AG04449 (cell line): ENCODE measurements at places on chromosomes 16 and 17.

DNA sequence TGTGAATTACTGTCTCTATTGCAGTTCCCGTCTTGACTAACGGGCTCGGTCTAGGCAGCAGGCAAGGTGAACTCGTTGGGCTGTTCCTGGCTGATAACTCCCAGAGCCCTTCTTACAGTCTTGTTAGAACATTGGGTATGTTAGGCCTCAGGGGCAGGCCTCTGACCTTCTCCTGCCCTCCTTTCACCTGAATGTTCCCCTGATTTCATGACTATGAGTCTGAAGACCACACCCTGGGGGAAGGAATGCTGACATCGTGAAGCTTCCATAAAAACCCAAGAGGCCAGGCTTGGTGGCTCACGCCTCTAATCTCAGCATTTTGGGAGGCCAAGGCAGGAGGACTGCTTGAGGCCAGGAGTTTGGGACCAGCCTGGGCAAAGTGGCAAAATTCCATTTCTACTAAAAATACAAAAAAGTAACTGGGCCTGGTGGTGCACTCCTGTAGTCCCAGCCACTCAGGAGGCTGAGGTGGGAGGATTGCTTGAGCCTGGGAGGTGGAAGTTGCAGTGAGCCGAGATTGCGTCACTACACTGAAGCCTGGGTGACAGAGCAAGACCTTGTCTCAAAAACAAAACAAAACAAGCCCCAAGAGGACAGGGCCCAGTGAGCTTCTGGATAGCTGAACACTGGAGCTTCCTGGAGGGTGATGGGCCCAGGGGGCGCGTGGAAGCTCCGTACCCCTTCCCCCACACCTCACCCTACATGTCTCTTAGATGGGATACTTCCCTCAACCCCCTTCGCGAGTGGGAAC lies 47.8 kb upstream of the FBXO47 start:
- no peak for DNase-seq

- DNase-seq = no peak
Measured at GRCh38 chr17:78872486-78872885, 30.5 kb downstream of the CEP295NL start.

DNA sequence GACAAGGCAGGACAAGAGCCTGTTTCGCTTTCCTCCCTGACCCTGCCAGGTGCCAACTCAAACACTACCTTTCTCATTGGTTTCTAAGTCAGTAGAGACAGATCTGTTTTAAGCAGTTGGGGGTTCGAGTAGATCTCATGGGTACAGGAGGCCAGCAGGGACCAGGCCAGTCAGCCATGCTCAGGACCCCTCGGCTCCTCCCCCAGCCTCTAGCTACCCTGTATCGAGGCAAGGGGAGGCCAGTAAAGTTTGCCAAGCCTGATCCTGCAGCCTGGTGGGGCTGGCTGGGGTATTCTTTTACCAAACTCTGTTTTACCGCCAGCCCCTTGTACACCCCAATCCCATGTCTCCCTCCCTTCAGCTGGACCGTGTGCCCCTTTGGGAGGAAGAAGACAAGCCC lies 26.6 kb downstream of the OR1D5 start:
- DNase-seq = no peak

GRCh38 chr16:84839054-84839453 lies 19.3 kb downstream of the CRISPLD2 start:
- DNase-seq = no peak

GRCh38 chr17:81576621-81577277 lies 24.6 kb upstream of the FAAP100 start:
- DNase-seq = no peak
